Naive B cell (primary cell): ENCODE measurements at places on chromosomes 6 and 20. TPM values are rescaled to one million over a fixed set of nuclear protein-coding genes. Genes with fewer than 3 reads are reported as not detected.

GRCh38 chr20:20553541-20553940 is 158.9 kb downstream of the RALGAPA2 start:
- DNase-seq = no peak
- H3K27me3 ChIP-seq = no peaks in the 10 kb centered on the region
- H3K36me3 ChIP-seq = peaks cover 17% of the 10 kb centered on the region

GRCh38 chr20:33566781-33567603 is 77.1 kb downstream of the CBFA2T2 start:
- no peaks in the 10 kb centered on the region for H3K36me3 ChIP-seq
- peaks cover 34% of the 10 kb centered on the region for H3K4me1 ChIP-seq
- DNase-seq = no peak
- H3K27me3 ChIP-seq = no peaks in the 10 kb centered on the region

- peaks cover 13% of the 10 kb centered on the region for H3K36me3 ChIP-seq
- peak overlapping the region; percentile 88 for H3K4me3 ChIP-seq
- H3K27me3 ChIP-seq = no peaks in the 10 kb centered on the region
- peaks cover 68% of the 10 kb centered on the region for H3K4me1 ChIP-seq
Measured at GRCh38 chr6:30885999-30886896, 1.9 kb downstream of the DDR1 start.

The MCUR1 gene
- polyA plus RNA-seq = 10.2 TPM

- H3K27ac ChIP-seq = no peak overlapping the region
- no peaks in the 10 kb centered on the region for H3K27me3 ChIP-seq
- no peaks in the 10 kb centered on the region for H3K4me1 ChIP-seq
- H3K36me3 ChIP-seq = no peaks in the 10 kb centered on the region
- no peak overlapping the region for H3K4me3 ChIP-seq
Measured at GRCh38 chr6:155093430-155093829, 98.3 kb downstream of the TIAM2 start.

The DLK2 gene
- polyA plus RNA-seq = 0.39 TPM

The COL20A1 gene
- polyA plus RNA-seq = not detected

GRCh38 chr6:128437685-128438084 is 82.7 kb downstream of the PTPRK start:
- no peaks in the 10 kb centered on the region for H3K36me3 ChIP-seq
- H3K27ac ChIP-seq = no peak overlapping the region
- H3K27me3 ChIP-seq = no peaks in the 10 kb centered on the region
- no peak for DNase-seq

The ANKEF1 gene
- 6.0 TPM for polyA plus RNA-seq

The ATP9A gene
- 0.07 TPM for polyA plus RNA-seq

The MYCT1 gene
- not detected for polyA plus RNA-seq

DNA sequence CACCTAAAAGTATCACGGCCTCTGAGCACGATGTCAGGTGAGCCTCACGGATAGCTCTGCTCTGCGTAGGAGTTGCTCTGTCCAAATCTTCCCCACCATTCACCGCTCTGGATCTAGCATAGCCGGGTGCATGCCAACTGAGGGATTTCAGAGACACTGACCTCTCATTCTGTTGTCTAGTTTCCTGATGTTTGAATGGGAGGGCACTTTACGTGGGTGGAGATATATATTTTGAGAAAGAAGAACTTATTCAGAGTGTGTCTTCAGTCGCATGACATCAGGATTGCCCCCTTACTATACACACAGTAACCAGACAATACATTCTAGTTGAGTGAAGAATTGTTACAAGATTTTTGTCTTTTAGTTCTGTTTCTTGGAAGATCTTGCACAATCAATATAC is 96.5 kb upstream of the CITED2 start:
- no peak overlapping the region for H3K27ac ChIP-seq
- no peaks in the 10 kb centered on the region for H3K27me3 ChIP-seq

The GPX5 gene
- not detected for polyA plus RNA-seq

The ZSCAN31 gene
- polyA plus RNA-seq = 1.6 TPM

The OR12D1 gene
- polyA plus RNA-seq = not detected

DNA sequence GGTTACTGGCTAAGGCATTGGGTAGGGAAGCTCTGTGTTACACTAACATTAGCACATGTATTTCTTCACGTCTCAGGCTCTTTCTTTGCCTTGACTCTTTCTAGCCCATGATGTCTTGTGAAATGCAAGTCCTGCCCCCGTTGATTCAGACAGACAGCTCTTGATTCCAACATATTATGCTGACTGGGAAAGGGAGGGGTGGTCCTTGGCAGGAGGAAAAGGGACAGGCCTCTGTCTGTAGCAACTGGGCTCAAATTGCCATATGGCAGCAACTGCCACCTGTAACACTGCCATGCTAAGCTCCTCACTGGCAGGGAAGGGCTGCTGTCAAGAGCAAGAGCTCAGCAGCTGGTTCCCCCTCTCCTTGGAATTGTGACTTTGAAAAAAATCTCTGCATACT is 5.7 kb upstream of the KCNK15 start:
- no peak overlapping the region for H3K27ac ChIP-seq
- no peak for DNase-seq
- H3K36me3 ChIP-seq = no peaks in the 10 kb centered on the region
- peaks cover 45% of the 10 kb centered on the region for H3K27me3 ChIP-seq
- H3K4me3 ChIP-seq = no peak overlapping the region

The PDRG1 gene
- 16.3 TPM for polyA plus RNA-seq

DNA sequence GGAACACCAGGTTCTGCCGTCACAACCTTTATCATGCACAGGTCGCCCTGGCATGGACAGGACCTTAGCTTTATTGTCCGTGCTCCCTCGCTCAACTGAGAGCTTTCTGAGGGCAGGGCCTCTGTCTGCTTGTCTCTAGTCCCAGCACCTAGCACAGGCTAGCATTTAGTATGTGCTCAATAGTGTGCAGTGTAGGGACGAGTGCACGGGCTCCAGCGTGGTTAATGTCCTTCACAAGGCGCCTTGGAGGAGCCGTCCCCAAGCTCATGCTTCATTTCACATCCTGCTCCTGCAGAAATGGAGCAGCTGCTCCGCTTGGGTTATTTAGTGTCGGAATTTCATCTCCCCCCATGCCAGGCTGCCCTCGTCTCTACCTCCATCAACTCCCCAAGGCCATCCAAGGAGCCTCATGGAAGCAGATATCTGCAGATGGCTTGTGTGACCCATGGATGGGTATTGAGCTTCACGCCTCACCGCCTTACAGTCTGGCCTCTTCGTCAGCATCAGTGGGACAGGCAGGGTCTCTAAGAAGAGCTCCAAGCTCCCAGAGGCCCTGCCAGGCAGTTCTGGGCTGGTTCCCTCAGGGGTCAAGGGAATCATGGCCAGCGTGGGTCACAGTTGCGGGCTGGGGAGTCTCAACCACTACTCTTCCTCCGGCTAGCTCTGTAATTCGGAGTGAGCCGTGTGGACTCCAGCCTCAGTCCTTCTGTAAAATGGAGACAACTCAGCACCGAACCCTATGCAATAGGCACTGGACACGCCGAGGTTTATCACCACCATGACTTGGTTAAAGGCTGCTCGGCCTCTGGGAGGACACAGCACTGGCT is 60.8 kb upstream of the APCDD1L start:
- DNase-seq = no peak
- H3K4me3 ChIP-seq = no peak overlapping the region
- peaks cover 2% of the 10 kb centered on the region for H3K36me3 ChIP-seq
- peaks cover 1% of the 10 kb centered on the region for H3K4me1 ChIP-seq
- no peak overlapping the region for H3K27ac ChIP-seq

The CST3 gene
- polyA plus RNA-seq = 8.4 TPM

DNA sequence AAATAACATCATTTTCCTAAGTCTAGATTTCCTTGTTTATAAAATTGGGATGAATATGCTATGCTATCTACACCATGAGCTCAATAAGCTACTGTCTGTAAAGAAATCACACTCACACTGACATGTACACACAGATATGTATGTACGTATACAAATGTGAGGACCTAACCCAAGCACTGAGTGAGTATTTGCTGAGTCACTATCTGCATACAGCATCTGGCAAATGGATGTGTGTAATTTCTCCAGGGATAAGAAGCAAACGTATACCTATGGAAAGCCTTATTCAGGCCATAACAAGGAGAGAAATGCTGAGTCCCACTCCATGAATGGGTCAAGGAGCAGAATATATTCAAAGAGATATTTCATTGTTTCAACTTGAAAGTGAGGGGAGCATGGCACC is 153.9 kb downstream of the LPA start:
- H3K4me3 ChIP-seq = no peak overlapping the region
- DNase-seq = no peak
- no peaks in the 10 kb centered on the region for H3K36me3 ChIP-seq
- no peak overlapping the region for H3K27ac ChIP-seq
- H3K27me3 ChIP-seq = peaks cover 45% of the 10 kb centered on the region
- H3K4me1 ChIP-seq = no peaks in the 10 kb centered on the region

The WFDC12 gene
- not detected for polyA plus RNA-seq

DNA sequence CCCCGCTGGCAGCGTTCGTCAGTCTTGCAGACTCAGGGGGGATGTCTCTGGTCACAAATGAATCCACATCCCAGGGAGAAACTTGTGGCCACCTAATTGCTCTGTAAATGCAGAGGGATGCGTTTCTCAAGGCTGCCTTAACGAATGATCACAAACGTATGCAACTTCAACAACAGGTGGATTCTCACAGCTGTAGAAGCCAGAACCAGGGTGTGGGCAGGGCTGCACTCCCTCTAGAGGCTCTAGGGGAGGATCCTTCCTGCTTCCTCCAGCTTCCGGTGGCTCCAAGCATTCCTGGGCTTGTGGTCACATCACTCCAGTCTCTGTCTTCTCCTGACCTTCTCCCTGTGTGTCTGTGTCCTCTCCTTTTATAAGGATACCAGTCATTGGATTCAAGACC is 3.3 kb upstream of the TAF4 start:
- peaks cover 15% of the 10 kb centered on the region for H3K4me1 ChIP-seq
- no peak overlapping the region for H3K27ac ChIP-seq
- H3K4me3 ChIP-seq = peak overlapping the region; percentile 90
- DNase-seq = no peak
- H3K27me3 ChIP-seq = peaks cover 4% of the 10 kb centered on the region
- H3K36me3 ChIP-seq = peaks cover 4% of the 10 kb centered on the region

DNA sequence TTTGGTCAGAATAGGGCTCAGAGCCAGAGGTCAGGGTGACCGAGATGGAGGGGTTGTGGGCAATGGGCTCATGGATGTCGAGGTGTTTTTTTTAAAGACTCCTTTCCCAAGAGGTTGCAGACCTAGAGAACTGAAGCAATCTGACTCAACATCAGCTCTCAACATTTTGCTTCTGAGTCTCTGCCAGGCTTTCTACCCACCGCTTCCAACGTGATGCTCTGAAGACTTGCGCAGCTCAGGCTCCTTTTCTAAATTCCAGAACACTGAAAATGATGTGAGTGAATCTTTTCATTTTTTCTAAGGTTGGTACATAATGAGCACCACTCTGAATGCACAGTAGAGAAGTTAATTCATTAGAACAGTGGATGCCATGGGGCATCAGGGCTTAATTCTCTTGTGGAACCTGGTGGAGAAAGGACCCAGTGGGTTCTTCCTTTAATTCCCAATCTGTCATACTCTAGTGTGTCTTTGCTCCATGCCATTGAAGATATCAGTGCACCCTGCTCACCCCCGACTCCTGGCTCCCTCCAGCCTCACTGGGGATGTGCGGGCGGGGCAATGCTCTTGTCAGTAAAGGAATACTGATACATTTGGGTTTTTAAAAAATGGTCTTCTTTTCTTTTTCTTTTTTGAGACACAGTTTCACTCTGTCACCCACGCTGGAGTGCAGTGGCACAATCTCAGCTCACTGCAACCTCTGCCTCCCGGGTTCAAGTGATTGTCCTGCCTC is 17.0 kb upstream of the KIF13A start:
- no peaks in the 10 kb centered on the region for H3K27me3 ChIP-seq
- H3K36me3 ChIP-seq = no peaks in the 10 kb centered on the region
- no peak overlapping the region for H3K4me3 ChIP-seq
- H3K4me1 ChIP-seq = no peaks in the 10 kb centered on the region
- H3K27ac ChIP-seq = no peak overlapping the region

GRCh38 chr6:1604158-1605003 is 5.3 kb upstream of the FOXC1 start:
- H3K4me3 ChIP-seq = peak overlapping the region; percentile 65
- H3K27me3 ChIP-seq = peaks cover 88% of the 10 kb centered on the region
- H3K4me1 ChIP-seq = peaks cover 40% of the 10 kb centered on the region
- peak; percentile 70 for DNase-seq
- no peaks in the 10 kb centered on the region for H3K36me3 ChIP-seq

- no peak overlapping the region for H3K4me3 ChIP-seq
- H3K27ac ChIP-seq = no peak overlapping the region
- H3K36me3 ChIP-seq = peaks cover 2% of the 10 kb centered on the region
- peaks cover 6% of the 10 kb centered on the region for H3K27me3 ChIP-seq
- no peak for DNase-seq
Measured at GRCh38 chr6:51934098-51934497, 153.3 kb downstream of the PKHD1 start.

- DNase-seq = no peak
- no peaks in the 10 kb centered on the region for H3K4me1 ChIP-seq
- no peak overlapping the region for H3K4me3 ChIP-seq
- no peak overlapping the region for H3K27ac ChIP-seq
Measured at GRCh38 chr6:19128701-19129100, 708.5 kb upstream of the ID4 start.

The MAS1 gene
- polyA plus RNA-seq = not detected
